ENCODE measurements at places on chromosomes 2 and 18. TPM values are rescaled to one million over a fixed set of nuclear protein-coding genes. Genes with fewer than 3 reads are reported as not detected.
A peak's percentile ranks its signal among the peaks of the same experiment; 100 is the strongest.

CAPN14 gene
- total RNA-seq: 1.6 TPM

SKOR2 gene
- total RNA-seq: not detected

LYG2 gene
- not detected for total RNA-seq

AMER3 gene
- not detected for total RNA-seq

CYP26B1 gene
- total RNA-seq: 7.6 TPM

TMEM178A gene
- total RNA-seq: 0.24 TPM

- no peak for DNase-seq
Measured at GRCh38 chr2:230938098-230938497, 13.1 kb upstream of the GPR55 start.

- no peak for DNase-seq
Measured at GRCh38 chr2:239307921-239308613, 92.8 kb downstream of the HDAC4 start.

DNA sequence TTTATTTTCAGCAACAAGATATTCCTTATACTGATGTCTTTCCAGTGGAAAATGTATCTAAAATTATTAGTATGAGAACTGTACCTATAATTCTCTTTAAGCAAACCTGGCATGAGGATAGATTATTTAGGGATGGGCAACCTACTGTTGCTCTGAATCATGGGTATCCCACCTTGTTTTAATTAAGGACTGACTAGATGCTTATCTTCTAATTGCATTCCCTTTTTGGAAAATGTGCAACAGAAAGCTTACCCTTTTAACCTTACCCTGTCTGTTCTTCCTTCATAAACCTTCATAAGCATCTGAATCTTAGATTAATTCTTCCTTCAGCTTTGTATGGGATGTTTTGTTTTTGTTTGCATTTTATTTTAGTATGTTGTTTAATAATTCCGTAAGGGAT, 110.3 kb downstream of the TAF4B start:
- no peak for DNase-seq

DNA sequence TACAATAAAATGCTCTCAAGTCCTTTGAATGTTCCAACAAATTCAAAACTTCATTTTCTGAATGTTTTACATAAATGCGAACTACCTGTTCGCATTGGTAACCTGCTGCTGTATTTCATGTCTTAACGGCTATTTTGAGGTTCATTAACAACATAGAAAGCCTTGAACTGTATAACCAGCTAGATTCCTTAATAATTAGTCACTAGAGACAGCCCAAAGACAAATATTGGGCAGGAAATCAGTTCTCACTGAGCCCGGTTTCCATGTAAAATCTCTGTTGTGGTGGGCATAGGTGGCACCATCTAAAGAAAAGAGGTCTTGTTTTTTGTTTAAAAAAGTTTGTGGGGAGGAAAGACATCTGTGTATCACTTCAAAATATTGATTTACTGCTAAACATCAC, 29.2 kb downstream of the PDIA6 start:
- DNase-seq: peak; percentile 9

DNA sequence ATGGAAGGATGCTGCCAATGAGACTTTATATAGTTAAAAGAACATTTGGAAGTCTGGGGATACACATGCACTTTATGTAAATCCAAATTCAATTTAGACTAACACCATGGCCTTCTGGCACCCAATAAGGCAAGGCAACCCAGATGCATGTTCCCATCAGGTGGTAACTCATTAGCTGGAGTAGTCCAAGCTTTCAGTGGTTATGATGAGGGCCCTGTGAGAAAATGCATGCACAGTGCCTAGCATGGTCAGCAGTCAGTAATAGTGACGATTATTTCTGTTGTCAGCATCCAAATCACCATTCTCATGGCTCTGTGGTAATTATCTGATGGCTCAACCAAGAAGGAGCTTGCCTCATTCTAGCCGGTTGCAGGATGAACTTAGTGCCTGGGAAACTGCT, 70.3 kb upstream of the CTLA4 start:
- DNase-seq: no peak

DNA sequence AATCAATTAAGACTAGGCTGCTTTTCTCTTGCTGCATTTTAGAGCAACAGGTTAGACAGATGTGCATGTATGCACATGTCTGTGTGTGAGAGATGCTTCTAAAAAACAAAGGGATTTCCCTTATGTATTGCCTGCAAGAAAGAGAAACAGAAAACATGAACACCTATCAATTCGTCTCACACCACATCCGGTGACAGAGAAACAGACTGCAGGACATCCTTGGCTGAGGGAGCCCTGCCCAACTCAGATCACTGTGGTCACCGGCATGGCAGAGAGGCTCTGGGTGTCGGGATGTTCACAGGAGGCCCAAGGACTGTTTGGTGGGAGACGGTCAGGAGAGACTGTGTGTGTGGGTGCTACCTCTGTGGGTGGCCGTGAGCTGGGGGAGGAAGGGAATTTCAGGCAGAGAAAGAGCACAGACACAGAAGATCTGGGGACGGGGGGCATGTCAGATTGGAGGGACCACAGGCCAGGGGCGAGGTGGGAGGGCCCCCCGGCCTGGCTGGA, 24.9 kb downstream of the FHL2 start:
- no peak for DNase-seq

GRCh38 chr2:186771395-186771794, 77.5 kb downstream of the FAM171B start:
- no peak for DNase-seq

- no peak for DNase-seq
Measured at GRCh38 chr2:140988597-140988996, 1142.2 kb downstream of the LRP1B start.

- no peak for DNase-seq
Measured at GRCh38 chr2:189372688-189373257, 68.5 kb upstream of the WDR75 start.
